Lung microvascular endothelial cell (primary cell): ENCODE measurements at places on chromosomes 6 and 20. TPM values are rescaled to one million over a fixed set of nuclear protein-coding genes. Genes with fewer than 3 reads are reported as not detected.

- no peak for DNase-seq
Measured at GRCh38 chr20:11952639-11953038, 34.9 kb downstream of the BTBD3 start.

DNA sequence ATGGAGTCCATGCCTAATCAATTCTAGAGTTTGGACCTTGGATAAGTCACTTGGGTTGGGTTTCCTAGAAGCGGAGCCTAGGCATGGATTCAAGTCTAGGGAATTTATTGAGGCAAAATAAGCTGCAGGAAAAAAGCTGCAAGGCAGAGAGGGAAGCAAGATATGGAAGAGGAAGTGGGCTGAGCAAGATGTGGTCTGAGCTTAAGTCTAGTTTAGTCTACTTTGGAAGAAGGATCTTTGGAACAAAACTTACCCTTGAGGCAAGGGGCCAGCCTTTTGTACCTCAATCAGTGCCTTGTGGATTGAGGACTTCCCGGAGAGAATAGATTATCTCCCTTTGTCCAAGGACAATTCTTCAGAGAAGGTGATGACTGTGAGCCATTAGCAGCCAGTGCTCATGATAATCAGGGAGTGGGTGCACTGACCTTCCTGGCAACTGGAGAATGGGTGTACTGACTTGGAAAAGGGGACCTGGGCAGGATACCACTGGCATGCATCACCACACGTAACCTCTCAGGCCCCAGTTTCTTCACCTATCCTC, 10.9 kb downstream of the ZSCAN9 start:
- DNase-seq: no peak

GRCh38 chr6:62393608-62394007, 107.6 kb upstream of the KHDRBS2 start:
- no peak for DNase-seq

DNA sequence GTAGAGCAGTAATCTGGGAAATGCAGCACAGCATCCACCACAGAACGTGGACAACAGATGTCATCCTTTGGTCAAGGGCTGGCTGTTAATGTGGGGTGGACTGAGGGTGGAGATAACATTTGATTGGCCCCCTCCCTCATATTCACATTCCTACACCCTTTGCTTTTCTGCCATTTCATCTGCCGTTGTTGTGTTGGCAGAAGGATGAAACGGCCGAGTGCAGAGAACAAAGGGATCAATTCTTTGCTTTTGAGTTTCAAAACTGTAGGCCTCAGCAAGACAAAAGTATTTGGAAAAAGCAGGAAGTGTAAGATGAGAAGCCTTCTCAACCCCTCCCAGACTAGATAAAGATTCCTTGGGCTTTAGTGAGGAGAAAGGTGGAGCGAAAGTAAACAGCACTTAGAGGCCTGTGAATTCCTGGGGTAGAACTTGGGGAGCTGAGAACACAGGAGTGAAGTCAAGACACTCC, 74.2 kb upstream of the PHIP start:
- DNase-seq: no peak

- DNase-seq: no peak
Measured at GRCh38 chr6:111812060-111813038, 60.9 kb downstream of the FYN start.

DNA sequence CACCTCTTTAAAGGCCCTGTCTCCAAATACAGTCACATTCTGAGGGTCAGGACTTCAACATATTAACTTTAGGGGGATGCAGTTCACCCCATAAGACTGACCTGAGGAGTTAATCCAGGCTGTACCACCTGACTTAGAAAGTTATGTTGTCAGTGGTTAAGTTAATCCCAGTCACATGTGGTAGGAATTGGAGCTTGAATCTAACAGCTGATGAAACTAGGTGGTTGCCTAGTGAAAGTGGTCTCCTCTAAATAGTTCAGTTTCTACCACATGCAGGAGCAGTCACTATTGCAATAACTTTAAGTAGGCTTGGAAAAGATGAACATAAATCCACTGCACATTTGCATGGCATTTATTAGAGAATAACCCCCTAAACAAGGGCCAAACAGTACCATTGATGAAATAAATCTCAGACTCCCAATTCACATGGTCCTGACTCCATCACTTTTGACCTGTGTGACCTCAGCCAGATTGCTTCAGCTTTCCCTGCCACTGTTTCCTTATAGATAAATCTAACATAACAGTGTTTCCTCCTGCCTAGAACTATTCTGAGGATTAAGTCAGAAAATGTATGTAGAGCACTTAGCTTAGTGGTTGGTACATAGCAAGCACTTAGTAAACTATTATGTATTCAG, 20.1 kb downstream of the SAMD5 start:
- DNase-seq: no peak

DNA sequence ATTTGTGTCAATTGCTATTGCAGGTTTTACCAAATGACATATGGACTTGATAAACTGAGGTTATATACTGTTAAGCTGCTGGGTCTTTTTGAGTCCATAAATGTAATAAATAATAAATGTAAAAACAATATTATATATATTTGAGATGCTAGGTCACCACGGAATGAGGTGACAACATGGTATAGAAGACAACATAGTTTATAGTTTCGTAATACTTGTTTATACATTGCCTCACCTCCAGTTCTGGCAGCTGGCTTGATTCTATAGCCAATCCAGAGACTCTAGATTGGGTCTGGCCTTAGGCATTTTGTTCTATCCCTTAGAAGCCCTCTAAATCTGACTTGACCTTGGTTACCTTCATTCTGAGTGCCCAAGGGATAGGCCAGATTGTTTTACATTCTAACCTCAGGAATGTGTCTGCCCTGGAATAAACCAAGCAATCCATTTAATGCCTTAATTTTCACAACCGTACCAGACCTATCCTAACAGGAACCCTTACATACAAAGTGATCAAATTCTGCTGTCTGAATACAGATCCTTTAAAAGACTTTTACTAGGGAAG, 61.5 kb upstream of the STXBP5 start:
- DNase-seq: no peak

GRCh38 chr6:135227758-135228157, 46.6 kb downstream of the MYB start:
- no peak for DNase-seq

DNA sequence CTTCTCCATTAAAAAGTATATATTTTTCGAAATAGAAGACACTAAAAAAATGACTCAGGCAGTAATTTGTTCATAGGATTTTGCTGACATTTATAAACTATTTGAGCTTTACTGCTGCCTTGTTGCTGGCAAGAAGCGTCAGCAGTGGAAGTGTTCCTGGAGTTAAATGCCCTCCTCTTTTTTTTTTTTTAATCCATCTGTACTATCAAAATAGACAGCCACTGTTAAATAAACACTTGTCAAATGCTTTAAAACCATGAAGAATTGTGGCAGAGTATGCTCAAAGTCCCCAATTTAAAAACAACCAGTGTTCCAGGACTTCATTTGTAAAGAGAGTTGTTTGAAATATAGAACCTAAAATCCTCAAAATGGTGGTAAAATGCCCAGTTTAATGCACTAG, 253.8 kb downstream of the NKAIN2 start:
- no peak for DNase-seq

GRCh38 chr6:107708435-107708834, 115.7 kb downstream of the SCML4 start:
- DNase-seq: no peak

- no peak for DNase-seq
Measured at GRCh38 chr6:36753671-36754405, 56.2 kb downstream of the RAB44 start.

DNA sequence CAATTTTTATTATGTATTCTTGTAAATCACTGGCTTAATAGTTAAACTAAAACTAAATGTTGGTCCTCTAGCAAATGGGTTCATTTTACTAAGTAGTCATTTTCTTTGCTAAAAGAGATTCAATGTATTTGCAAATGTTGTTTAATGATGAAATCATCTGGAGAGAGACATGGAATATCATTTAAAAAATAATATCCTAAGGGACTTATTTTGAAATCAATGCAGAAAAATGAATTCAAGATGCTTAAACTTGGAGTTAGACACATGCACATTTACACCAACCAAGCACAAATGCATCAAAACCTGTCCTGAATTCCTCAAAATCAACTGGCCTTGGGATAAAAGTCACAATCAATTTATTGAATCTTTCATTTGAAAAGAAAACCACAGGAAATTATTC, 165.0 kb upstream of the RNF217 start:
- DNase-seq: no peak

DNA sequence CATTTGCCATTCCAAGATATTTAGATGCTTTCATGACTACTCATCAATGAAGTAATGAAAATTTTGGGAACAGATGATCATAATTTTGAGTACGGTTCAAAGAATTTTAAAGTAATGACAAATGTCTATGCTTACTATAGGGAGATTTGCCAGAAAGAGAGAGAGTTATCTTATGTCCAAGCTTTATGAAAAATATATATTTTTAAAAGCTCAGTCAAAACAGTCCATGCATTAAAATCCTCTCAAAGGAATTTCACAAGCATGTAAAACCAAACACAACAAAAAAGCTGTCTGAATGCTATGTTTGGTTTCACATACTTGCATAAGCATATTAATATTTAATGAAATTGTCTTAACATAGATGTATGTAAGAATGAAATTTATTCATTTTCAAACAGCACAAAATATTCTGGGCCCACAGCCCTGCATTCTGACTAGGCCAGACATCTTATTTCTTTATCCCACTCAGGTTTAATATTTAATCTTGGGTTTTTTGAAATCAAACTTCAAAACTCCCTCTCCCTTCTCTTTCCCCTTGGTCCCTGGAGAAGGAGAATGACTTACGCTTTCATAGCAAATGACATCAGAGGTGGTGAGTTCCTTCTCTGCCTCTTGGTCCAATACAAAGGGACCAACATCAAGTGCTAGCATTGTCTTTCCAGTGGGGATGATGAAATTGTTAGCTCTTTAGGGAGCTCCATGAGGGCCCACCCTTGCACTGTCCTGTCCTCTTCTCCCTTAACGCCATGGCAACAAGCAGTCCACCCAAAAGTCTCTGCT, 94.2 kb downstream of the ADAT2 start:
- no peak for DNase-seq

GRCh38 chr6:44487586-44487985, 100.1 kb downstream of the CDC5L start:
- DNase-seq: no peak

DNA sequence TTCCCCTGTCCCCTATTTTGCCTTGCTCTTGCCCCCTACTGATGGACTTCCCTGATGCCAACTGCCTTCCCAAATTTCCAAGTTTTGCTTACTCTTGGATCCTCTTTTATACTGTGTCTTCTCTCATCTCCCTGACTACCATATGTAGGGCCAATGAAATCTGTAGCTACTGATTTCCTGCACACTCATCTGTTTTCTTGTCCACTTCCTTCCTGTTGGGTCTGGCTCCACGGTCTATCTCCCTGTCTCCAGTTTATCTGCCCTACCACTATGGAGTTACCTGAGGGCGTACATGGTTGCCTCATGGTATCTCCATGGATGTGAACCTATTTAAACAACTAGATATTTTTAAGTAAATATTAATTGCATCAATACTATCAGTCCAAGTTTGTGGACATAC, 140.3 kb upstream of the MCHR2 start:
- DNase-seq: peak; percentile 50

- no peak for DNase-seq
Measured at GRCh38 chr6:117564681-117565080, 37.6 kb downstream of the GOPC start.

GRCh38 chr20:33391722-33392415, 9.4 kb downstream of the CDK5RAP1 start:
- no peak for DNase-seq

DNA sequence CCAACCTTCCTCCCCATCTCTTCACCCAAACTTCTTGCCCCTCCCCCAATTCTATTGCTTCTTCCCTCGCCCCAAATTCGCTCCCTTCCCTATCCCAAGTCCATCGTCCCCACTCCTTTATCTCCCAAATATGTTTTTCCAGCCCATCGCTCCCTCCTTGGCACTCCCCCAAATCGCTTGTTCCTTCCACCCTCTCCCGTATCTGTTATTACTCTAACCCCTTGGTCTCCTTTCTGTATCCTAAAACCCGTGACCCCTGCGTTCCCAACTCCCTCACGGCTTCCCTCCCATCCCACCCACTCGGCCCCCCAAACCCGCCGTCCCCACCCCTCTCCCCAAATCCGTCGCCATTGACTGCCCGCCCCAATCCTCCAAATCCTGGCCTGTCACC, 584 bp downstream of the MTCH1 start:
- no peak for DNase-seq

Gene SAPCD1
- 1.6 and 2.0 TPM in 2 replicates for total RNA-seq

Gene CDH26
- total RNA-seq: 0.22 and 0.40 TPM in 2 replicates

Gene LTA
- total RNA-seq: not detected in 2 replicates

Gene BNIP5
- total RNA-seq: not detected in 2 replicates

Gene TNFRSF21
- 49.6 and 51.9 TPM in 2 replicates for total RNA-seq

Gene ME1
- 2.2 and 6.5 TPM in 2 replicates for total RNA-seq
